ENCODE measurements at places on chromosomes 12 and 14.
A peak's percentile ranks its signal among the peaks of the same experiment; 100 is the strongest.

GRCh38 chr14:33686856-33687255 lies 264.0 kb downstream of the EGLN3 start:
- no peak for DNase-seq

DNA sequence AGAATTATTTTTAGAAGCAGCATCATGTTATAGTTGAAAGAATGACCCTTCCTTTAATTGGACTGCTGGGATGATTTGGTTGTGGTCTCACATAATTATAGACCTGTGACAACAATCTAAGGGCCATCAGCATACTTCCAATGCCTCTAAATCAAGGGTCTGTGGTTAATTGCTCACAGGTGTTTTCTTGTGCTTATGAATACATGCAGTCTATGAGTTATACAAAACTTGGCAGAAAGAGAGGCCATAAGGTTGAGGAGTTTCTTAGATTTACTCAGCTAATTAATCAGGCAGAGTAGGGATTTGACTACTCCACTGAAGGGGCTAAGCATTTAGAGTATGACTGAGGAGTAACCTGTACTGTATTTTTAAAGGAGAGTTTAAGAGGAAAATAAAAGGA lies 37.0 kb upstream of the FRMD6 start:
- no peak for DNase-seq

- no peak for DNase-seq
Observed at GRCh38 chr12:19833775-19834501, 394.6 kb downstream of the AEBP2 start.

- peak; percentile 5 for DNase-seq
Observed at GRCh38 chr14:99430491-99430890, 50.2 kb downstream of the SETD3 start.

GRCh38 chr14:26056036-26056616 lies 541.7 kb downstream of the NOVA1 start:
- DNase-seq: no peak

DNA sequence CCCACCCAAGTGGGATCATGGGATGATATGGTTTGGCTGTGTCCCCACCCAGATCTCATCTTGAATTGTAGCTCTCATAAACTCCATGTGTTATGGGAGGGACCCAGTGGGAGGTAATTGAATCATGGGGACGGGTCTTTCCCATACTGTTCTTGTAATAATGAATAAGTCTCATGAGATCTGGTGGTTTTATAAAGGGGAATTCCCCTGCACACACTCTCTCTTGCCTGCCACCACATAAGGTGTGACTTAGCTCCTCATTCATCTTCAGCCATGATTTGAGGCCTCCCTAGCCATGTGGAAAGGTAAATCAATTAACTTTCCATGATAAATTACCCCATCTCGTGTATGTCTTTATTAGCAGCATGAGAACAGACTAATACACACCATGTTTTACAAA lies 109.2 kb downstream of the IGF1 start:
- no peak for DNase-seq

GRCh38 chr14:92729634-92730358 lies 18.6 kb downstream of the LGMN start:
- DNase-seq: no peak

- no peak for DNase-seq
Observed at GRCh38 chr14:100449225-100449987, 126.3 kb downstream of the SLC25A47 start.

DNA sequence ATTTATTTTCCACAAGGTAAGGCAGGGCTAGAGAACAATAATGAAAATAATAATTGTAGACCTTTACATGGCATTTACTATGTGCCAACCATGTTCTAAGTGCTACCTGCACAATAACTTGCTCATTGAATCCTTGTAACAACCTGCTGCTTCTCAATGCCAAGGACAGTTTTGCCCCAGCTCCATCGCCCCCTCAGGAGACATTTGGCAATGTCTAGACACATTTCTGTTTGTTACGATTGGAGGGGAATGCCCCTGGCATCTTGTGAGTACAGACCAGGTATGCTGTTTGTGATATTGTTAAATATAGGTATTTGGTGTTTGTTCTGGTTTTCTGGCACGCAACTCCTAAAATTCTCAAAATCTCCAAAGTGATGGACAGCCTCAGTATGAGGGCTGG lies 8.1 kb upstream of the ATXN2 start:
- no peak for DNase-seq

GRCh38 chr12:76084863-76085519 lies 506 bp upstream of the NAP1L1 start:
- peak; percentile 27 for DNase-seq

DNA sequence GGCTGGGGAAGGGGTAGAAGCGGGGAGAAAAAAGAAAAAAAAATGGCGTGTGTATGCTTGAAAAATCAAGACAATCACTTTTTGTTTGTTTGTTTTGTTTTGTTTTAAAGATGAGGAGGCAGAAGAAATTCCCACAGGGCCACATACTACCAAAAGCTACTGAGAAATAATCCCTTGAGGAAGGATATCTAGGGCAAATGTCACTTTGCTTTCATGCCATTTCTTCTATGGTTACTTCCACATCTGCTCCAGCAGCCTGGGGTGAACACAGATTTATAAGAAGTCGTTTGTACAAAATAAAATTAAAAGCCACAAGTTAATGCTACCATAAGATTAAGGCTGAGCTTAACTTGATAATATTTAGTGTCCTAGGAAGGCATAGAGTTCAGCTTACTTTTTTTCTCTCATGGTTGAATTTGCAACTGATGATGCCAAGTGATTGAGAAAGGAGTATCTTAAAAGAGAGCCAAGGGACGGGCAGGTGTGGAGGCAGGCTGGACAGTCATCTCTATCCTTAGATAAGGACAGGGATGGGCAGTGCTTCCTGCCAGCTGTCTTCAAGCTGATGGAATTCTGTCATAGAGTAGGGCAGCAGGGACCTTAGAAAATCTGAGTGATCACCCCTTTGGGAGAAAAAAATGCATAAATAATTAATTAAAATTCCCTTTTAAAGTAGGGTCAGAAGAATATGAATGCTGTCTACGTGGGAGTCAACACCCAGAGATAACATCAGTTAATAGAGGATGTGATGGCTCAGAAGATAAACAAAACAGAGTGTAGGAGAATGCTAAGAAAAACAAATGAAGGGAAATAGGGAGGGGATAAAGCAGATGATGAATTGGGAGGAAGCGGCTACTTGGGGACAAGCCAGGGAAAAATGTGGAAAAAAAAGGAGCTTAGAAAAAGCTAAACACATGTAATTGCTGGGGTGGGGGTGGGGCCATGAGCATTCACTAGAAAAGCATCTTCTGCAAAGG lies 57.1 kb downstream of the DYRK2 start:
- no peak for DNase-seq

- no peak for DNase-seq
Observed at GRCh38 chr12:33967760-33968159, 54.5 kb upstream of the ALG10 start.

DNA sequence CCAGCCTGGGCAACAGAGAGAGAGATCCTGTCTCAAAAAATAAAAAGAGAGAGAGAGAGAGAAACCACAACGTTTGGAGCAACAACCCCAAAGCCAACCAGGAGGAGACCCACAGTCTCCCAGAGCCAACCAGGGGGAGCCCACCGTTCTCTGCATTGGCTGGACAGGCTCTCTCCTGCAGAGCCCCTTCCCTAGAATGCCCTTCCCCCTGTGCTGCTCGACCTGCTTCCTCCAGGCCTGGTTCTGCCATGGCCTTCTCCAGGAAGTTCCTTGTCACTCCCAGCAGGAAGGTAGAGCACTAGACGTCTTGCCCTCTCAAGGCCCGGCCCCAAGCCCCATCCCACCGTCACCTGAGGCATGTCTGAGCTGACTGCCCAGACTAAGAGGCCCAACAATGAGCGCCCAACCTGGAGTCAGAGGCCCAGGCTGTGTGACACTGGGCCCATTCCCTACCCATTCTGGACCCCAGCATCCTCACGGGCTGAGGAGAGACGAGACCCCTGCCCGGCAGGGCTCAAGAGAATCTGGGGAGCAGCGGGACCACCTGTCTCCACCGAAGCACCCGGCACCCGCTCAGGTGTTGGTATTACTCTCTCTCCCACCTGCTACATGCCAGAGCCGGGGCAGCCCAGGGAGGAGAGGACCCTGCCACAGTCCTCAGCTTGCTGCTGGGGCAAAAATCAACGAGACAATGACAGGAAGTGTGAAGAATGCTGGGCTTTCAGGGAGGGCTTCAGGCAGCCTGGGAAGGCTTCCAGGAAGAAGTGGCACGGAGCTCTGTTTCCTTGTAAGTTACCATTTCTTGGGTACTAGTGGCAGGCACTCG lies 61.2 kb downstream of the DIO3 start:
- DNase-seq: no peak

GRCh38 chr12:124778411-124778810 lies 85.3 kb downstream of the SCARB1 start:
- DNase-seq: no peak

- peak; percentile 64 for DNase-seq
Observed at GRCh38 chr14:23562822-23563472, 4.6 kb downstream of the AP1G2 start.

DNA sequence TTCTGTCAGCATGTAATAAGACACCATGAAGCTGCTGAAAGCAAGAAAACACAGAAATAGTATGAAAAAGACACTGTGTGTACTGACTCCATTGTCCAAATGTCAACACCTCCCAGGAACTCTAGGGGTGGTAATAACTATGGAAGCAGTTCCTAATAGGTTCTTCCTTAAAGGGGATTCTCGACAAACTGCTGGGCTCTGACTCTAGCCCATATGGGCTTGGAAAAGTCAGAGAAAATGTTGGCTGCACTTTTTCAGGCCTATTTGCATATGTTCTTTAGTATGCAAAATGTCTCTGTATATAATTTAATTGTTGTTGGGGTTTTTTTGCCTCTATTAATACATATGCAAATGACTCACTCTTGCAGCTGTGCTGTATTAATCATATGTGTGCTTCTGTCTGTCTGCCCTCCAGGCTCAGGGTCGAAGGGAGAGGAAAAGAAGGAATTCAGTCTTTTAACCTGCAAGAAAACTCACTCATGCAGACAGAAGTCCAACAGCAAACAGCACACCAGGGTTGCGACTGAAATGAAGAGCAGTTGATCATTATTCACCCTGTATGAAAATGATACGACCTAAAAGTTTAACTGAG lies 317.6 kb downstream of the SOX5 start:
- no peak for DNase-seq

DNA sequence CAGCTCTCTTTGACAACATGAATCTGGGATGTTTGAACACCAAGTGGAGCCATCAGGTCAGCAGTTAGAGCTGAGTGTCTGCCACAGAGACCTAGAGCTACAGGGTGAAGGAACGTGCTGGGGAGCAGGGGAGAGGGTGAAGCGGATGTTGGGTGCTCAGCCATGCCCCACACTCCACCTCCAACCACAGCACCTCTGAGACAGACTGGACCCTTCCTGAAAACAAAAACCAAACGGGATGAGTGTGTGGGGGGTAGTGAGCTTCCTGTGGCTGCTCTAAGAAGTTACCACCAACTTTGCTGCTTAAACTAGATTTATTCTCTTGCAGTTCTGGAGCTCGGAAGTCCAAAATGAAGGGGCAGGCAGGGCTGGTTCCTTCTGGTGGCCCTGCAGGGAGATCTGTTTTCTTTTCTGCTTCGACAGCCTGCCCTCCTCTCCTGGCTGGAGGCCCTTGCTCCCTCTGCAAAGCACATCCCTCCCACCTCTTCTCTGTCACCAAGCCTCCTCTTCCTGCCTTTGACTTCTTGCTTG lies 5.6 kb upstream of the GOLGA3 start:
- no peak for DNase-seq

GRCh38 chr14:100341301-100342031 lies 18.3 kb downstream of the SLC25A47 start:
- no peak for DNase-seq

DNA sequence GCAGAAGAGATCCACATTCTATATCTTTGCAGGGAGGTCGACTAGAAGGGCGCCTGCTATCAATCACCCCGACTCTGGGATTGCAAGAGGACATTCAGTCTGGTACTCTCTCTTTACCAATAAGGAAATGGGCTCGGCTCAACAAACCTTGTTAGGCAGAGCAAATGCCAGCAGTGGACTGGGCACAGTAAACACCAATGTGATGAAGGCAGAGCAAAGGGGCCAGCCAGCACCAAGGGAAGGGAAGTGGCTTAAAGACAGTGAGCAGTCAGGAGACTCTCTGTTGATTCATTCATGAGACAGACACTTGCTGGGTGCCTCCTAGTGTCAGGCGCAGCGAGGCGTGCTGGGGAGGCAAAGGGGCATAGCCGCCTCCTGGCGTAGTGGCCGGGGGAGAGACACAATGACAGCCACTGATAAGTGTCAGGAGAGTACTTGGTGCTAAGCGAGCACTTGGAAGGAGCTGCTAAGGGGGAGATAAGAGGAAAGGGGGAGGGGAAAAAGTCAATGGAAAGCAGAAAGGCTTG lies 34.1 kb downstream of the TMCC3 start:
- DNase-seq: no peak

GRCh38 chr12:109727746-109728726 lies 14.4 kb downstream of the FAM222A start:
- DNase-seq: no peak

DNA sequence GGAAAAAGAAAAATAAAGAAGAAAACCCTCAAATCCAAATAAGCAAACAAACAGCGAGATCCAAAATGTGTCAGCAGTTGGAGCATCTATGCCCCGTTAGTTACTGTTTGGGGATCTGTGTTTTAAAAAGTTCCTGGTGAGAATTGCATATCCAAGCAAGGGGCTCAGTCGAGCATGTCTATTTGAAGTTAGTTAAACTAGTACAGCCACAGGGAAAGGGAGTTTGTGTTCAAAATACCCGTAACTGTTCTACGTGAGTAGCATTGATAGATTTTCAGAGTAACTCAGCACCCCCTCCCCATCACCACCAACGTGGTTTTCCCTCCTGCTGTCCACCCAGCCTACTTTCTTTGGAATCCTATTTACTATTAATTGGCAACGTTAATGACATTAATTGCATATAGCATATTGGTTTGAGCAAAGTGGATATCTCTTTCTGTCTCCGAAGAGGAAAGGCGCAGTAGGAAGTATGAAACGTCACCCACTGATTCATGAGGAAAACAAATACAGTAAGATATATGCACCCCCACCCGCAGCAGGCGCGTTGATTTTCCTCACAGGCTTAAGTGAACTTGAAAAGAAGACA lies 1.5 kb downstream of the NPAS3 start:
- DNase-seq: no peak

DNA sequence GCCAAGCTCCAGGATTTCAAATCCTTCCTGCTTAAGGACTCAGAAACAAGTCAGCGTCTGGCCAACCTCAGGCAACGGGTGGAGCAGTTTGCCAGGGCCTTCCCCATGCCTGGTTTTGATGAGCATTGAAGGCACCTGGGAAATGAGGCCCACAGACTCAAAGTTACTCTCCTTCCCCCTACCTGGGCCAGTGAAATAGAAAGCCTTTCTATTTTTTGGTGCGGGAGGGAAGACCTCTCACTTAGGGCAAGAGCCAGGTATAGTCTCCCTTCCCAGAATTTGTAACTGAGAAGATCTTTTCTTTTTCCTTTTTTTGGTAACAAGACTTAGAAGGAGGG lies 4.7 kb downstream of the SHMT2 start:
- no peak for DNase-seq

GRCh38 chr12:79434561-79434960 lies 256.2 kb downstream of the PAWR start:
- DNase-seq: no peak

All from stimulated activated CD4-positive, alpha-beta T cell treated with anti-CD3 and anti-CD28 coated beads, Interleukin-1b, Interleukin-23, amount 100 ng/mL, for 4 hours (primary cell).